Sigmoid colon (tissue), 7 donors: ENCODE measurements at places on chromosomes 5 and 9.

GRCh38 chr9:133864011-133864410 lies 125.9 kb upstream of the SARDH start:
- DNase-seq = no peak

DNA sequence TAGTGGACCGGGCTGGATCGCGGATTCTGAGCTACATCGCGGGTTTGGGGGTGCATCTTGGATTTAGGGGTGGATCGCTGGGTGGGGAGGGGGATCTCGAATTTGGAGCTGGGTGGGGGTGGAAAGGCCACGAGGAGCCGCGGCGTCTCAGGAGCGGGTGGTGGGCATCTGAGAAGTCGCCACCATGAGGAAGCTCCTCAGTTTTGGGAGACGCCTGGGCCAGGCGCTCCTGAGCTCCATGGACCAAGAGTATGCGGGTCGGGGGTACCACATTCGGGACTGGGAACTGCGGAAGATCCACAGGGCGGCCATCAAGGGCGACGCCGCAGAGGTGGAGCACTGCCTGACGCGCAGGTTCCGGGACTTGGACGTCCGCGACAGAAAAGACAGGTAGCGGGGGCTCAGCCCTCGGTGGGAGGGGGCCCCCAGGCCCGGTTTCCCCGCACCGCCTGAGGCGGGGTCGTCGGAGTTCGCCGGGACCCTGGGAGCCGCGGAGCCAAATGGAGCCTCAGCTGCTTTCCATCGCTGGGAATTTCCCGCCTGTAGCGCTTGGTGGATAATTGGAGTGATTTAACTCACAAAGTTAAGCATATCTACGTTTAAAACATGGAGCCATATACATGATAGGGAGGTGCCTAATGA lies 376 bp downstream of the ANKRD18B start:
- no peak for DNase-seq

GRCh38 chr9:136174779-136175615 lies 29.9 kb downstream of the LHX3 start:
- DNase-seq = no peak

GRCh38 chr9:133653638-133654037 lies 17.5 kb downstream of the DBH start:
- no peak for DNase-seq

DNA sequence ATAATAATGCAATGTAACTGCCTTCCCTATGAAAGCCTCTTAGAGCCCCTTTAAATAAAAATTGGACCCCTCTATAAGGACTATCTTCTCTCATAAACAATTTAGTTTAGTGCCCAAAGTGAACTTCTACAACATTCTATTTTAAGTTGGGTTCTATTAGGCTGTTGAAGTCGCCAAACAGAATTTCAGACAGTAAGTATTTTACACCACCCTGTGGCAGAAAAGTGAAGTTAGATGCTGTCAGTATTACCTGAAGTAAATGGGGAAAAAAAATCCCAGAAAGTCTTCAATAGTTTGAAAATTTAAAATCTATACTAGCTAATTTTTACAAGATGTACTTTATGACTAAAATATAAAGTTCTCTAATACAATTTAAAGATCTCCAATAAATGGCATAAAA lies 29.5 kb downstream of the CAAP1 start:
- no peak for DNase-seq

DNA sequence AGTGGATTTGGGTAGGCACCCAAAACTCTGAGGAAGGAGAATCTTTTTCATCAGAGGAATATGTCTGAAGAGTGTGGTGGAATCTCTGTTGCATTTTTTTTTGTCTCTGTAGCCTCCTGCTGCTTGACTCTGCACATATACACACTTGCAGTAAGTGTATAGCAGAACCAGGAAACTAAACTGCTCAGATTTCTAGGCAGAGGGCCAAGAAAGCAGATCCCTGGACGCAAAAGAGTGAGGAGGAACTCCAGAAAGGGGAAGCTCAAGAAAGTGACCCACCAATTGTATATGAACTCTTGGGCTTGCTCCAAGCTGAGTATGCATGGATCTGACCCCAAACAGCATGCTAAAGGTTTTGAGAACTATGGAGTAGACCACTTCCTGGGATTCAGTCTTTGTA lies 181.8 kb downstream of the GADD45G start:
- no peak for DNase-seq

DNA sequence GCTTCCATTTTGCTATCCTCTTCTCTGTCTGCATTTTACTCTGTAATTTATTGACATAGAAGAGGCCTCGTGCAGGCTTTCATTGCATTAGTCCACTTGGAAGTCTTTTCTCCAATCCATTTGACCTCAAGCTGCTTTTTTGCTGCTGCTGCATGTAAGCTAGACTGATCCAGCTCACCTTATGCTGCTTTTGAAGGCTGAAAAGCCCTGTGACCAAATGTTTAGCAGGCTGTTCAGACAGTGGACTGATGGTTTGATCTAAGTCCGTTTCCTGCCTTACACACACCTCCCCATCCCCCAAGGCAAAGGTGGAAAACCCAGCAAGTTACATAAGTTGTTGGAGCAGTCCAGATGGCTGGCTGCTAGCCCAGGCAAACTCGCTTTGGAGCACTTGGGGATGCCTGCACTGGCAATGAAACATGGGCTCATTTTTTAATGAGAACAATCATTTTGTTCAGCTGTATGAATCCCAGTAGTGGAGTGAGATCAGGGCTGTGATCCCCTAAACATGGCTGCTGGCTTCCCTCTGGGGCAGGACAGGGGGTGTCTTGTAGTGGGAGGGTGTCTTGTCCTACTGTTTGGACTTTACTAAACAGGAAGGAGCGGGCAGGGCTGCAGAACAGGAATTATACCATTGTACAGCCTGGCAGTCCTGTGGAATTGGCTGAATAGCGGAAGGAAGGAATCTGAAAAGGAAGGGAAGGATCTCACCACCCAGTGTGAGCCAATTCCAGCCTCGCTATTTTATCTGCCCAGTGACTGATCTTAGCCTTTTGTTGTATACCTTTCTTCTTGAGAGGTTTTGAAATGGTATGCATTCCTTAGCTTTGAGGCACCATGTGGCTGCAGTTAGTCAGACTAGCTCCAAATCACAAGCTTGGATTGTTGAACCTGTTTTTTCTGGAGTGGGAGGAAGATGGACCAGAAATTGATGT lies 212.0 kb downstream of the ARHGAP26 start:
- DNase-seq = peak; percentile 92

- DNase-seq = no peak
These were observed 33.7 kb upstream of the MACIR start for GRCh38 chr5:103224894-103225246.
